ENCODE measurements at places on chromosomes 3 and 15. TPM values are rescaled to one million over a fixed set of nuclear protein-coding genes. Genes with fewer than 3 reads are reported as not detected.

Gene PPP1R14D
- total RNA-seq, result not detected

Gene RPL15
- total RNA-seq, result 1,392 TPM

Gene C3orf49
- total RNA-seq, result not detected

Gene GOLGA6L4
- total RNA-seq, result 0.97 TPM

Measured in epithelial cell of umbilical artery (primary cell).